ENCODE measurements at places on chromosomes 12 and 14.

- DNase-seq = no peak
These were observed 69.3 kb downstream of the BCAT1 start for GRCh38 chr12:24879644-24880043.

DNA sequence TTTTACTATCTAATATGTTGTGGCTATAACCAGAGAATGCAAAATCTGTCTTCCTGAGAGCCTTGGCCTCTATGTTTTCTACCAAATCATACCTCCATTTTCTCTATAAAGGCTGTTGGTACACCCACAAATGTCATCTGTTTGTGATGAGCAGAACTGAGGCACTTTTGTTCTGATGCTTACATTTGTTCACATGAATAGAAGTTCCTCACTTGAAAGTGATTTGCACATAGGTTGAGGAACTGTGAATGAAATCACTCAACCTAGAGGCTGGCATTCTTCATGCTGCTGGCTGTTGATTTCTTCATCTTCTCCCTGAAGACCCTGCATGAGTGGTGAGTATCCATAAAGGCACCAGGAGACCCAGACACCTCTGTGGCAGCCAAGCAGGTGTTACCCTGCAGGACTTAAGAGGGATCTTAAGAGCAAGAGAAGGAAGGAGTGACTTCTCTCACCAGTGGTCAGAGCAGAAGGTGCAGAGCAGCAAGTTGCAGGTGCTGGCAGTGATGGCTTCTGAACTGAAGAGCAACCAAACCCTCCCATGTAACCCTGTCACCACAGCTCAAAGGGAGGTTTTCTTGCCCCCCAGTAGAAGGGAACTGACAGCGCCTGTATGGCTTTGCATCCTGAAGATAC, 110.3 kb downstream of the HMGA2 start:
- DNase-seq = no peak

DNA sequence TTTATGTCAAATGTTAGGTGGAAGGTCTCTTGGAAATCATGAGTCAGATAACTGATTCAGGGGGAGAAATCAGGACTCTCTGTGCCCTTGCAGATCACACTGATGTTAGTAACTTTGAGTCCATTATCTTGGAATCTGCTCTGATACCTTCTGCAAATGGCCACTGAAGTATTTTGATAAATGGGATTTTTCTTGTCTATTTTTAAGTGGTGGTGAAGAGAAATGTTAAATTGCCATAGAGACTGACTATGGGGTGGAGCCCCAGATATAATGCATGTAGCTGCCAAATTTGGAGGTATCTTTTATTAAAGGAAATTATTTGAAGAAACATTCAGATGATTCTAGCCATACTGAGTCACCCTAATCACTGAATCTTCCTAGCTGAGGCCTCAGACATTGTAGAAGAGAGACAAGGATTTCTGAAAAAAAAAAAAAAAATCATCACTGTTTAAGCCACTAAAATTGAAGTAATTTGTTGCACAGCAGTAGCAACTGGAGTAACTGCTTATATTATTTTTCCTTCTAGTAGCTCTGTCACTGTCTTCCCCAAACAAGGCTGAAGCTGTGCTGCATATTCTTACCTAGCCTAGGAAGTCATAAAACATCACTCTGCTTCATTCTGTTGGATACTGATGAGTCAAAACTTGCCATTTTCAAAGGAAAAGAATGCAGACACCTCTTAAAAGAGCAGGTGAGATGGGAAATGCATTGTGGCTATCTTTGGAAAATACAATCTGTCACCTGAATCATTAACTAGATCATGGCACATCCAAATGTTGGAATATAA, 36.0 kb upstream of the CLEC14A start:
- DNase-seq = no peak

DNA sequence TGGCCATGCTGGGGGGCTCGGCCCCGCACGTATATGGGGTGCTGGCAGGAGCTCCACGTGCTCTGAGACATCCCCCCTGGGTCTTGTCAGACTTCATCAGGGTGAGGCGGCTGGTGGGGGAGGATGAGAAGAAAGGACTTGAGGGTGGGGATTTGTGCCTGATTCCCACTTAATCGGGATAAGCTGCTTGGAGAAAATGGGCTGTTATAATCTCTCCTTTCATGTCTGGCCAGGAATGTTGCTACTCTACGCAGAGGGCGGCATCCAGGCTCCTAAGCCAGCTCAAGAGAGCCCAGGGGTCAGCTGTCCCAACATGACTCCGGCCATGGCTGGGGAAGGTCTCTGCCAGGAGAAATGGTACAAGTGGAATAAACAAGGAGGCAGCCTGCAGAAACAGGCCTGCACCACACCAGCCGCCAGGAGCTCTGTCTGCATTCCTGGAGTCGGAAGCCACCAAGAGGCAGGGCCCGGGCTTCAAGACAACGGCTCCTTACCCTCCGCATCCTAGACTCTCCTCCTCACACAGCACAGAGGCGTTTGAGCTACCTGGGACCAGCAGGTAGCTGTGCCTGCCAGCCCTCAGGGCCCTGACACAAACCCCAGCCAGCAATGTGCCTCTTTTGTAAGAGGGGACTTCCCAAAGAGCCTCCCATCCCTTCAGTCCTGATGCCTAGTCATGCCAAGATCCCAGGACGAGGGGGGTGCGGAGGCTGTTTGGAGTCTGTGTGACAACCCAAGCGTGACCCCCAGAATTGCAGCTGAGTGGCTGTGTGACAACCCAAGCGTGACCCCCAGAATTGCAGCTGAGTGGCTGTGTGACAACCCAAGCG, 195.8 kb upstream of the DIO3 start:
- DNase-seq = no peak
